ENCODE measurements at places on chromosomes 6 and 20.

- no peak for DNase-seq
Observed at GRCh38 chr6:113009682-113010081, 662.6 kb downstream of the RFPL4B start.

- DNase-seq: no peak
Observed at GRCh38 chr6:76703786-76704185, 631.3 kb upstream of the IMPG1 start.

DNA sequence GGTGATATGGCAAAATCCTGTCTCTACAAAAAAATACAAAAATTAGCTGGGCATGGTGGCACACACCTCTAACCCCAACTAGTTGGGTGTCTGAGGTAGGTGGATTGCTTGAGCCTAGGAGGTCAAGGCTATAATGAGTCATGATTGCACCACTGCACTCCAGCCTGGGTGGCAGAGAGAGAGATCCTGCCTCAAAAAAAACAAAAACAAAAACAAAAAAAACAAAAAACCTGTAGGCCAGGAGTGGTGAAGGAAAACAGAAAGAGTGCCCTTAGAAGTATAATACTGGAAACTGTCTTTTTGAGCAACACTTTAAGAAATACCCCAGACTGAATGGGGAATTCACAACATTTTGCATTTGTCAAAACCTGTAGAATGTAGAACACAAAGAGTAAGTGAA is 85.3 kb downstream of the JARID2 start:
- DNase-seq: no peak

- DNase-seq: peak; percentile 68
Observed at GRCh38 chr6:44234101-44235025, 11.0 kb downstream of the SLC29A1 start.

DNA sequence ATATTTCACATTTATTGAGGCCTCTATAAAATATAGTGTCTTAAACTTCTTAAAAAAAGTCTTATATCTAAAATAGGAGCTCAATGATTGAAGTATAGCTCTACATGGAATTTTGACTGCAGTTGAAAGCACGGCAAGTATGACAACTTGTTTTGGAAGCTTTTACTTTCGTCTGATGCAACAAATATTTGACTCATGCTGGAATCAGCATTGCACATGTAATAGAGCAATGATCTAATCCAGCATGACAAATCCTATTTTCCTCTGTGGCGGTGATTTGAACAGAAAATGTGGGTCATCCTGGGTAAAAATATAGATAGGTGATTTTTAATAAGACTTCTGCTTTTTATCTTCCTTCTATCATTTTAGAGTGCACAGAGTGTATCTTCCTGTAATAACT is 111.6 kb downstream of the TINAG start:
- DNase-seq: no peak

GRCh38 chr6:2765896-2766766 is 938 bp downstream of the WRNIP1 start:
- DNase-seq: no peak

DNA sequence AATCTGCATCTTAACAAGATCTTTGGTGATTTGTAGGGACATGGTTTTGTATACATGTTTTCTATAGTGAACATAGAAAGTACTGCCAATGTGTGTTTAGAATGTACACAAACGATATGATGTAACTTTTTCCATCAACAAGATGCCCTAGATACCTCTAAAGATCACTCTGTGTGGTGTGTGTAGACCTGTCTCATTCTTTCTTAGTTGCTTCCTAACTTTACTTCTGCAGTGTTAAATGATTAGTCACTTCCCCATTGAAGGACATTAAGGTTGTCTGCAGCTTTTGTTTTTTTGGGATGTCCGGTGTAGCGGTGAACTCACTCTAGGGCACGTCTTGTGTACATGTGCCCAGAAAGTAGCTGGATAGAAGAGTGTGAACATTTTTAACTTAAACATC is 35.9 kb downstream of the CDYL start:
- DNase-seq: no peak

DNA sequence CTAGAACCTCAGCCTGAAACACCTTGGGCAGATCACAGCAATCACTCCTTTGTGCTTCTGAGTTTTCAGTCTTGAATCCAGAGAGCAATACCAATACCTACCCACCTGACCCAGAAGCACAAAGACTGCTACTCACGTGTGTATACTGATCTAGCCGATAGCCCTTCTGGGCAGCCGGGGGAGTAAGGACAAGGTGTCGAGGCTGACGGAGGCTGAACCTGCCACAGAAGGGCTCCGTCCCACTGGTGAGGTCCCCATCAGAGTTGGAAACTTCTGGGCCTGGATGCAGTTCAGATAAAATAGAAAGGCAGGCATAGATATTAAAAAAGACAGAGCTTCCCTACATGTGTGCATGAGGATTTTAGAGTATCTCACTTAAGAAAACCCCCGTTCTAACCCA is 32.0 kb downstream of the PKHD1 start:
- DNase-seq: no peak

DNA sequence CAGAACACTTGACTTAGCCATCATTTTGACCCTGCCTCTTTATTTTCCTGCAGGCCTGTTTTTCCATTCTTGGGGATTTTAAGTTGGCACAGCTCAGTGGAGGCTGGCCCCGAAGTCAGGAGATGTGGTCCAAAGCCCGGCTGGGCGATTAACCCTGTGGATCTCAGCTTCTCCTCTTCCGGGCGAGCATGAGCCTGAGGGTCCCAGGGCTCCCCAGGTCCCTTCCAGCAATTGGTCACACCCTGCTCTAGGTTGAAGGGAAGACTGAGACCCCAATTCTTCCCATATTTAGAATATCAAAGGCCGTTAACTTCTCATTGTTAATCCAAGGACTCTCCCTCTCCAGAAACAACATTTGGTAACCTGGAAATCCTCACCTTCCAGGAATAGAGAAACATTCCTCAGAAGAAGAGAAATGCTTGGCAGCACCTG is 2.3 kb downstream of the THBS2 start:
- no peak for DNase-seq

DNA sequence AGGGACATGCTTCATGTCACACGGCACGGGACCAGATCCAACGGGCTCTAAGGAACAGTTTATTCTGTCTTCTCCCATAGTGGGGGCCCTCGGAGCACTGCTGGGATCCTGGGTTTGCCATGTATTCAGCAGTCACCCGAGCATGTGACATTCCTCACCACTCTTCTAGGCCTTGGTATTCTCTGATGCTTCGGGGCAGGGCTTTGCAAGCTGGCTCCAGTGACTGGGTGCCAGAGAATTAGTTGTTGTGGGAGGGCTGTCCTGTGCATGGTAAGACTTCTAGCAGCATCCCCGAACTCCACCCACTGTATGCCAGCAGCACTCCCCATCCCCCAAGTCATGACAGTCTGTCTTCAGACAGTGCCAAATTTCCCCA is 5.4 kb downstream of the CCN5 start:
- peak; percentile 90 for DNase-seq

- no peak for DNase-seq
Observed at GRCh38 chr20:63003546-63003945, 3.2 kb downstream of the BHLHE23 start.

GRCh38 chr20:8060977-8061376 is 41.4 kb upstream of the TMX4 start:
- DNase-seq: no peak

DNA sequence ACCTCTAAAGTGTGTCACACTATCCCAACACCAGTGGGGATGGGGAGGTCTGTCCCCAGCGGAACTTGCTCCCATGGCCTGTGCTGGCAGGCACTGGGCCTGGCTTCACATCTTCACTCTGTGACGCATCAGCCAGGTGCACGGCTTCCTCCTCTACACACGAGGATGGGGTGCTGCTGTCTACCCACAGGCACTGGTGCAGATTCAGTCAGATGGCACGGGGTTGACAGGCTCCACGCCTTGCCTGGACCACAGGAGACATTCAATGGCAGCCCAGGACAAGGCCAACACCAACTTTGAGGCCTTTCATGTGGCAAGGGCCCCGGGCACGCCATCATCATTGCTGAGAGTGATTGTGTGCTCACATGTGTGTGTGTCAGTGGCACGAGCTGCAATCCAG is 92.4 kb downstream of the TMEM242 start:
- no peak for DNase-seq

- DNase-seq: peak; percentile 38
Observed at GRCh38 chr6:97068211-97068610, 143.7 kb downstream of the KLHL32 start.

DNA sequence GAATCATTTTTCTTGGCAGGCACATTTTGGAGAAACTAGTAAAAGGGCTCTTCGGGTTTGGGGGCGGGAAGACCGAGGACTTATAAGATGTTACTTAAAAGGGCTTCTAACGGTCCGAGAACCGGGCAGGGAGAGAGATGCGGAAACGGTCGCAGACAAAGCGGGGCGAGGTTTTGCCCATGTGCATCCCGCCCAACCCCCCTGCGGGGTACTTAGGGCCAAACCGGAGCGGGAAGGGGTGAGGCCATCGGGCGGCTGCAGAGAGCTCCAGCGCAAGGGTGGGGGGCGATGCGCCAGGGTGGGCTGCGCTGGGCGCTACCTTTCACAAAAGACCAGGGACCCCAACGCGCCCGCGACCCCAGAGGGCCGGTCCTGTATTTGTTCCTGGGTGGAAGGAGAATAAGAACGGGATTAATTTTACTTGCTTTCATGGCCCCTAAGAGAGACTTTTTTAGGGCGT is 616 bp downstream of the TUBB start:
- DNase-seq: peak; percentile 35

- DNase-seq: no peak
Observed at GRCh38 chr6:20722455-20722854, 188.2 kb downstream of the CDKAL1 start.

- no peak for DNase-seq
Observed at GRCh38 chr6:140602431-140603248, 1228.2 kb upstream of the CITED2 start.

GRCh38 chr6:55567558-55567957 is 11.4 kb downstream of the HMGCLL1 start:
- DNase-seq: no peak

DNA sequence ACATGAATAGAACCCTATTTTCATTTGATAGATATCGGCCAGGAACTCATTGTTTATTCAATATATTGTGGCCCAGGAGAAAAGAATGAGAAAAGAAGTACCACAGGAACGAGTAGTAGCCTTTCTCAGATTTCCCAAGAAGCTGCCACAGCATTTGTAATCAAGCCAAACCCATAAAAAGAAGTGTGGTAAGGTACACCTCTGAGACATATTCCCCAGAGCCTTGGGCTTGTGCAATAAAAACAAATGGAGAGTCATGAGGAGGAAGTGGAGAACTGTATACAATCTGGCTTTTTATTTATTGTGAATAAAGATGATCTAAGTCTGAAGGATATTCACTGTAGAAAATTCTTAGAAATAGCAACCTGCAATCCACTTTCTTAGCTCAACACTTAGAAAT is 36.7 kb downstream of the KIF6 start:
- DNase-seq: no peak

GRCh38 chr6:1947922-1948321 is 297.5 kb downstream of the GMDS start:
- DNase-seq: no peak

DNA sequence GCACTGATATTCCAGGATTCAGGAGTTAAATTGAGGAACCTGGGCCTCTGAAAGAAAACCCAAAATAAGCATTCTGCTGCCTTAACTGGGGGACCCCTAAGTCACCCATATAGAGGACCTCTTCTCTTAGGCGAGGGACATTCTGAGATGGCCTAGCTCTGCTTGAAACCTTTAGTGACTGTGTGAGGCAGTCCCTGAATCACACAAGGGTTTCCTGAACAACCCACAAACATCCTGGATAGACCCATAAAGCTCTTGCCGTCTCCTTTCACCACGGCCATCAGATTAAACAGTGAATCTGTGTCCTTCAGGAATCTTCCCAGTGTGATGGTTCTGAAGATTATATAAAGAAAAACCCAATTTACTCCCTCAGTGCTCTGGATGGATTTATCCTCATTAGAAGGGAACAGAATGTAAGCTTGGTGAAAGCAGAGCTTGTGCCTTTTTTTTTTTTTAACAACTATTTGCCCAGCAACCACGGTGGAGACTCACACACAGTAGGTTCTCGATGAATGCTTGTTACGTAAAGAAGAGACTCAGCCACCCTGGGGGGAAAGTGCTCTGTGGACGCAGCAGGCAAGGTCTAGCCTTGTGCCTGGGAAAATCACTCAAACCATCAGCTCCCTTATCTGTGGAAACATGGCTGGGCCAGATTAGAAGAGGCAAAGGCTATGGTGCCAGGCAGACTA is 39.1 kb upstream of the SIRPG start:
- no peak for DNase-seq

- no peak for DNase-seq
Observed at GRCh38 chr6:131920656-131921055, 30.5 kb downstream of the CCN2 start.

GRCh38 chr20:40754339-40754943 is 65.4 kb upstream of the MAFB start:
- peak; percentile 8 for DNase-seq

DNA sequence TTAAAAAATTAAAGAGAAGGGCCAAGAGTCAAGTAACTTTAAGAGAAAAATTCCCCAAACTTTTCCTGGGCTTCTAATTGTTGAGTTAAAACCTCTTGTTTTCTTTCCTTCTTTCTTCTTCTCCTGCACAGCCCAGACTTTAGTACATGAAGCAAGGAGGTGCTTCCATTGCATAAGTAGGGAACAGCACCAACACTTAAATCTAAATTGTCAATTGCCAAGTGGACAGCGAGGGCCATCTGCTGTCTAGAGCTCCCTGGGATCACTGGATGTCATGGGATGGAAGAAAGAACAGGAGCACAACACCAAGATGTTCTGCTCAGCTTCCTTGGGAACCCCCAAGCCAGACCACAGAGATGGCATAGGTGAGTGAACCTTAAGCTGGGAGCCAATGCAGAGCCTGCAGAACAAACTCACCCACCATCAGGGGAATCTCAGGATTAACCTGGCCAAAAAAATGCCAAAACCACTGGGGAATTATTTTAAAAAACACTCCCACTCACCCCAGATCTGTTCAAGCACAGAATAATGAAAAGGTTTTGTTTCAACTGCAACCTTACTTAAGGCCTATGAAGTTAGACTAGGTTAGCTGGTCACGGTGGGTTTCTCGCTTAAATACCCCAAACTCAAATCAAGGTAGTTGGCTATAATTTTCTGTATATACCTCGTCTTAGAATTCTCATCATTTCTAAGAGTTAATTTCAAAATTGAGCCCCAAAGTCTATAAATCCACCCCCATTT is 67.8 kb downstream of the TNFRSF21 start:
- no peak for DNase-seq

DNA sequence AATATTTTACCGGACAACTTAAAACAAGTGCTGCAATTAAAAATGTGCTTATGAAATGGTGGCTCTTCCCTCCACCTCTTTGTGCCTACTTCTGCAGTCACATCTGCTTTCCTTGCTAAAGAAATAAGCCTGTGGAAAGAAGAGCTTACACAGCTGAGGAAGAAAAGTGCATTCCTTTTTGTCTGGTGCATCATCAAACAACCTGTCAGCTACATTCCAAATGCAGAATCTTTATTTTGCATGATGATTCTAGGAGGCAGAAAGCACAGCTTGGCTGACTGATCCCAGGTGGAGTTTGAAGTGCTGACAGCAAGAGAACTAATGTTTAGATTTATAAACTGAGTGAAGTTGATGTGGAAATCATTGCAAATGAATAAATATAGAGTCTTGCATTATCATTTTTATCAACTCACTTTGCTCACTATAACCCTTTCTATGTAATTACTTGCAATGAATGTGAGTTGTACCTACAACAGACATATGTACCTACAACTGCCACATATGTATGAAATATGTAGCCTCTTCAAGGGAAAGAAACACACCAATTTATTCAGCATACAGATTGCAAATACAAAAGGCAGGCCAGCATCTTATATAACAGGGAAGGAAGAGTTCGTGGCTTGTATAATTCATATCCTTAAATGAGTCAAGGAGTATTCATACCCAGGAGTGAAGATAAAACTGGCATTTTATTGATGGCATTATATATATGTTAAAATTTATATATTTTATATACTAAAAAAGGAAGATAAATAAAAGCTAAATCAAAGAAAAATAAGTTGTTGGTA is 223.4 kb upstream of the MCHR2 start:
- no peak for DNase-seq

Measured in NCI-H446 treated with DMSO at 0.1 percent for 48 hours (cell line).